ENCODE measurements at places on chromosomes 12 and 14. TPM values are rescaled to one million over a fixed set of nuclear protein-coding genes. Genes with fewer than 3 reads are reported as not detected.
A peak's percentile ranks its signal among the peaks of the same experiment; 100 is the strongest.

The SETD1B gene
- 27.5 TPM for total RNA-seq

The RERG gene
- 13.3 TPM for total RNA-seq

The TMEM63C gene
- 7.8 TPM for total RNA-seq

DNA sequence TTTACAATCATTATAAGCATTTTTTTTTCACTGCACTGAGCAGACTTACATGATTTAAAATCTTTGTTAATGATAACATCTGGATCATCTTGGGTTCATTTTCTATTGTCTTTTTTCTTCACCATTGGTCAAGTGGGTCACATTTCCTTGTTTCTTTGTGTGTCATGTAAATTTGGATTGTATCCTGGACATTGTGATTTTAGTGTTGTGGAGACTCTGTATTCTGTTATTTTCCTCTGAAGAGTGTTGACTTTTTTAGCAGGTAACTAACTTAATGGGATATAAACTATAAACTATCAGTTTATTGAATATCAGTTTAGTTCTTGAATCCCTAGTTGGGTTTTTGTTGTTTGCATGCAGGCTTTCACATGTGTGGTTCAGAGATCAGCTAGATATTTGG, 4.0 kb upstream of the UNC79 start:
- DNase-seq: no peak

- no peak for DNase-seq
Observed at GRCh38 chr14:49769171-49769570, 1.2 kb downstream of the KLHDC2 start.

DNA sequence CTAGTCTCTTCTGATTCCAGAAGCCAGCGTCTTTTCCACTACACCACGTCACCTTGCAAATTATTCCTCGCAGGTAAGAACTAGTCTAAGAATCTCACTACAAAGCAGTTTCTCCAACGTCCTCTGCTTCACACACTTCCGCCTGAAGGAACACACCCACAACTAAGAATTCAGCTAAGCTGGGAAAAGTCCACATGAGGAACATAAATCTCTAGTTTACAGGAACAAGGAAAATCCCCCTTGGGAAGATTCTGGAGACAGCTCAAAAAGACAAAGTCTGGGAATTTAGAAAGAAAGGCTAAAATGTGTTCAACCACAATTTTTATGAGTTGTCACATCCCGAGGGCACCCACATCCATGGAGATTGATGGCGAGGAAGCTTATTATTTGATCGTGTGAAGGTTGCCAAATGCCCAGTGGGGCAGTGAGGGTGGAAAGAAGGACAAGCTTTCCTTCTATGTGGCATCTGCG, 780.2 kb upstream of the TBX3 start:
- peak; percentile 71 for DNase-seq

DNA sequence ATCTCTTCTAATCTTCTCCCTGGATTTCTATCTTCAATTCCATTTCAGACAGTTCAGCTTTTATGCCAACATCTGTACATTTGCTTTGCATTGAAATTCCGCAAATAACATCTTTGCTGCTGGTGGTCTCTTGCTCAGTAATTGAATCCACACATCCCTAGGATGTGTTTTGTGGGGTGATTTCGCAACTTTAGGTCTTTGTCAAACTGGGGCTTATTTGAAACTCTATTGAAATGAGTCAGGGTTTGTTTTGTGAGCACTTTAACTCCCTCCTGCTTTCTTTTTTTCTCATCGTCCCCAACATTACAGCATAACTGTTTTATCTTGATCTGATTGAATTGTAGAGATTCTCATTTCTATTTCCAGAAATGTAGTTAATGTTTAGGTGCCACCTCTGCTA, 404.3 kb downstream of the NPAS3 start:
- no peak for DNase-seq

DNA sequence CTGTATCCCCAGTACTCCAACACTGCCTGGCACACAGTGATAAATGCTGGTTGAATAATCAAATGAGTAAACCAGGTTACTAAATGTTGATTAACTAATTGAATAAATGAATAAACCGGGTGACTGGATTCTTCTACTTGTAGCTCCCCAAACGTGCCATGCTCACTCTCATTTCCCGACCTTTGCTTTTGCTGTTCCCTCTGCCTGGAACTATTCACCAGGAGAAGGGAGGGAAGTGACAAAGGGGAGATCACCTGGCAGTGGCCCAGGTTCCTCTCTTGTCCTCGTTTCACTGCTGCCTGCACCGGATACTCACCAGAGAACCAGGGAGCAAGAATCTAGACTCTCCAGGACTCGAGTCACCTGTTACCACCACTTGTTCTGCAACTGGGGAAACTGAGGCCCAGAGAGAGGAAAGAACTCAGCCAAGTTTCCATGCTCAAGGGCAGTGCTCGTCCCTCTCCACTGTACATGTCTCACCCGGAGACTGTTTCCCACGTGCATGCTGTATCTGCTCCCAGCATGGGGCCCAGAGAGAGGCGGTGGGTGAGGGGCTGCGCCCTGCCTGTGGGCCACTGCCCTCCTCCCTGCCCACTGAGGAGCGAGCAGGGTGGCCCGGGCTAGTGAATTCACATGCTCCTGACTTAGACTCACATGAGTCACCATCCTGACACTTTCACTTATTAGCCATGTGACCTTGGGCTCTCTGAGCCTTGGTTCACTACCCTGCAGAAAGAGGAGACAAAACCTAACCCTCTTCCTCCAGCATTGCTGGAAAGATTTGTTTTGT, 17.7 kb upstream of the POP5 start:
- DNase-seq: no peak

GRCh38 chr12:130552483-130552996, 163.6 kb downstream of the RIMBP2 start:
- no peak for DNase-seq

DNA sequence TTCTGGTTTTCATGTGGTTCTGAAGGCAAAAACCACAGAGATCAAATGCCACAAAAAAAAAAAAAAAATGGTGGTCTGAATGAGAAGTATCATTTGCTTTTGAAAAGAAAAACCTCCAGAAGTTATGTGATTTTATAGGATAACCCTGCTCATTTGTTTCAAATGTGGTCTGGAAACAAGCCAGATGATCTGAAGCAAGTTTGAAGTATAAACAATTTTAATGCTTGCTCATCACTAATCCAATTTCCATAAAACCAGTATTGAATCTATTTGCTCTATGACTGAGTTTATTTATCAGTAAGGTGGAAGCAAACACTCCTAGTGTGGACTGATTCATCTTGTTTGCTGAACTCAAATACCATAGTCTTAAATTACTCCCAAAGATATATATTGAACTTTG, 407.3 kb upstream of the FLRT2 start:
- peak; percentile 14 for DNase-seq

Measured in prostate gland (tissue), 2 donors.